T-helper 17 cell (primary cell): ENCODE measurements at places on chromosomes 3 and 15. TPM values are rescaled to one million over a fixed set of nuclear protein-coding genes. Genes with fewer than 3 reads are reported as not detected.

GRCh38 chr3:162437480-162437879 is 940.9 kb downstream of the OTOL1 start:
- DNase-seq: no peak

- no peak for DNase-seq
Measured at GRCh38 chr3:34634939-34635338, 836.5 kb downstream of the PDCD6IP start.

GRCh38 chr3:108511490-108511889 is 1.1 kb upstream of the MYH15 start:
- DNase-seq: no peak

DNA sequence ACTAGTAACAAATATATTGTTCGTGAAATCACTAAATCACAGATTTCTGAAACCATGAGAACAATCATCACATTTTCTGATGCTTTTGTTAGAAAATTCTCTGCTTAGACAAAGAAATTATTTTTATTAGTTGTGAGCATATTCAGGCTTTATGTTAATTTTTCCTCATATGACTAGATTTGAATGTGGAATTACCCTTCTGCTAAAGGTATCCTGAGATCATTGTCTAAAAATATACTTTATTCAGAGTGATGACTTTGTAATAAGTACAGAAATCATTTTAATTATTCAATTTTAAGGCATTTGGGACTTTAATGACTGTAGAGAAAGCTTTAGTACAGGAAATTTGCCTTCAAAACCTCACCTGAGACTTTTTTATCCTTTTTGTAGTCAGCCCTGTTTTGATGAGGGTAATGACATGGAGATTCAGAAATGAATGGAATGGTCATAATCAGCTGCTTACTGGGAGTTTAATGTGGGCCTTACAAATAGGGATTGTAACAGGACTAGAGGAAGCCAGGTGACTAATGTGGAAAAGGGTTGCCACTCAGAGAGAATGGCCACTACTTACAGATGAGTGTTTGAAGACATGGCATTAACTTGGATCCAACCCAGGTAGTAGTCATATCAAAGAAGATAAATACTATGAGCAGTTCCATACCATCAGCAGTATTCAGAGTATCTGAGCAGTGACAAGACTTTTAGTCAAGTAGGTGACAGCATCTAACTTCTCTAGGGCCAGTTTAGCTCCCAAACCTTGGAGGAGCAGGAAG is 148.3 kb downstream of the MBNL1 start:
- no peak for DNase-seq

- DNase-seq: no peak
Measured at GRCh38 chr3:14324224-14324944, 78.0 kb upstream of the SLC6A6 start.

- DNase-seq: peak; percentile 36
Measured at GRCh38 chr3:108127301-108127988, 36.6 kb upstream of the CD47 start.

DNA sequence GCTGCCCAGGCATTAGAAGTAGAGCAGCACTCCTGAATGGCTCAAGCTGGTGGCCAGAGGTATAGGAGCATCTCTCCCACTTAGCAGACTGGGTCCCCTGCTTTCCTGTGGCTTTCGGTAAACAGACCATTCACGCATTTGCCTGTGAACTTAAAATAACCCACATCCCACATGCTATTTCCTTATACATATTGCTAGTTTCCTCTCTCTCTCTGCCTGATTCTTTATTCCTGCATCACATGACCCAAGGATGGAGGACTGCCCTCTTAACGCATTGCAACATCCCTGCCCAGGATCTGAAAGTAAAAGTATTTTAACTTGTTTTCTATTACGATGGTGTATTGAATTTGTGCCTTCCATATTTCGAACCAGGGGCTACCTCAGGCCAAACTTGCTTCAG is 43.4 kb upstream of the NLGN1 start:
- no peak for DNase-seq

GRCh38 chr15:45499426-45499825 is 23.1 kb downstream of the SLC30A4 start:
- no peak for DNase-seq

DNA sequence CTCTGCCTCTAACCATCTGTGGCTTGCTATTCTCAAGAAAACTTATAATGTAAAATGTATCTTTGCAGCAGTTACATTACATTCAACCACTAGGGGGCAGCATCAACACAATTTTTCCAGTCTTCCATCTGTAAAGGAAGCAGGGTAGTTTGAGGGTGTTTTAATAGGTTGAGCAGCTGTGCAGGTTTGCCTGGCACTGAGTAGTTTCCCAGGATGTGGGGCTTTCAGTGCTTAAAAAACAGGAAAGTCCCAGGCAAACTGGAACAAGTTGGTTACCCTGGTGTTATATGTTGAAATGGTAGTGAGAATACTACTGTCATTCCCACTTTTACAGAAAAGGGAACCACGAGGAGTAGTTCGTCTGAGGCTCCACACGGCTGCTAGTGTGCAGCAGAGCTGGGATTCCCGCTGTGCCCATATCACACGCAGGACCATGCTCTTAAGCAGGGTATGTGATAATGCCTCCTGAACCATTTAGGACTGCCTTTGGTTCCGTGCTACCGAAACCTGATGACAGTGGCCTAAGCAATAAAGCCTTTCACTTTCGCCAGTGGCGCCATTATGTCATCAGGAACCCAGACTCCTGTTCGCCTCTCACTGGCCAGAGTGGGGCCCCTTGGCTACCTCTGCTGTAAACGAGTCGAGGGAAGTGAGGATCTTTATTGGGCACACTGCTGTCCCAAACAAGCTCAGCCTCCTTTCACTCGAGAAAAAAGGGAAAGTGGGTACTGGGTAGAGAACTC is 64.7 kb upstream of the ZBTB38 start:
- peak; percentile 42 for DNase-seq

DNA sequence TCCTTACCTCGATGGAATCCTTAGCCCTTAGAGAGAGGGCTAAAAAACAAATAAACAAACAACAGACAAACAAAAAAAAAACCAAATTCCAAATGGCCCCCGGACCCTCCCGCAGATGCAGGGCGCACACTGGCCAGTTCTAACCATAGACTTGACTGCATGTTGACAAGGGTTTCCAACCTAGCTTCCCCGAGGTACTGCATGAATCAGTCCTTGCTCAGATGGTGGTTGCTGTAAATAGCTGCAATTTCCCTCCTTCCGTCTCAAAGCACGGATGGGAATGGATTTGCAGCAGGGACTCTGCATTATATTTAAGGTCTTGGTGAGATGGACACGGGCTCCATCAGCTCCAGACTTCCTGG is 162.8 kb downstream of the CD47 start:
- DNase-seq: no peak

DNA sequence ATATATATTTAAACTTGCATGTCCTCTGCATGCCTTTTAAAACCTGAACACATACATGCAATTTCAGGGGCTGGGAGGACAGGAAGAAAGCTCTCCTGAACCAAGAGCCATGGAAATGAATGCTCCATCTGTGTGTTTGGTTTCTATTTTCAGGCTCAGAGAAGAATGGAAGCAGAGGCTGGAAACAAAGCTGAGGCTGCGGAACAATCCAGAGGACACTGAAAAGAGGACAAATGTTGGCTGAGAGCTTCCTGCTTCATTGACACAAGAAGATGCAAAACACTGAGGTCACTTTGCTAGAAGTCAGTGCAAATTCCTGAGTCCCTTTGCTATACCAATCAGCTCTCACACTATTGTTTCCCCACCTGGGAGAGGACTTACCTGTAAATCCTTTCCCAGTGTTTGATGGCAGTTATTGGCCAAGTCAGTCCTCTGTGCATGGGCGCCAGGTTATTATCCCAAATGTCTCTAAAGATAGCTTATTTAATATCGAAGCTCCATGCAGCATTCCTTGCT is 12.7 kb downstream of the FAM240A start:
- DNase-seq: no peak

- no peak for DNase-seq
Measured at GRCh38 chr15:69093127-69093526, 67.3 kb upstream of the GLCE start.

- no peak for DNase-seq
Measured at GRCh38 chr3:48516571-48516970, 12.6 kb upstream of the SHISA5 start.

- no peak for DNase-seq
Measured at GRCh38 chr3:129554356-129555152, 11.6 kb downstream of the H1-8 start.

DNA sequence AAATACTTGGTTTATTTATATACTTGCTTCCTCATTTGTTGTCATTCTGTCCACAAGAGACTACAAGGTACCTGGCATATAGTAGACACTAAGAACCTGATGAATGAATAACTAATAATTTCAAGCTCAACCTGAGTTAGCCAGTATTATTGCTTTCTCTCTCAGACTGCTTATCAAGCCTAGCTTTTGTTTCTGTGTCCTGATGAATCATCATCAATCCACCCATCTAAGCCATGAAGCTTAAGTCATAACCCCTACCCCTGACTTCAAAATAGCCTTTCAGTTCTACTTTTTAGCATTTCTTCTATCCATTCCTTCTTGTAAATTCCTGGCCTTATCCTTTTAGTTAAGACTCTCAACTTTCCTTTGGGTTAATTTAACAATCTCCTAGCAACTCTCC is 420.8 kb downstream of the EPHA6 start:
- no peak for DNase-seq

- DNase-seq: no peak
Measured at GRCh38 chr3:20516311-20516710, 330.3 kb upstream of the SGO1 start.

- DNase-seq: no peak
Measured at GRCh38 chr3:132062535-132062934, 27.7 kb upstream of the CPNE4 start.

- DNase-seq: no peak
Measured at GRCh38 chr3:62818347-62818746, 56.9 kb downstream of the CADPS start.

- DNase-seq: no peak
Measured at GRCh38 chr3:145776782-145777408, 384.1 kb downstream of the PLOD2 start.

DNA sequence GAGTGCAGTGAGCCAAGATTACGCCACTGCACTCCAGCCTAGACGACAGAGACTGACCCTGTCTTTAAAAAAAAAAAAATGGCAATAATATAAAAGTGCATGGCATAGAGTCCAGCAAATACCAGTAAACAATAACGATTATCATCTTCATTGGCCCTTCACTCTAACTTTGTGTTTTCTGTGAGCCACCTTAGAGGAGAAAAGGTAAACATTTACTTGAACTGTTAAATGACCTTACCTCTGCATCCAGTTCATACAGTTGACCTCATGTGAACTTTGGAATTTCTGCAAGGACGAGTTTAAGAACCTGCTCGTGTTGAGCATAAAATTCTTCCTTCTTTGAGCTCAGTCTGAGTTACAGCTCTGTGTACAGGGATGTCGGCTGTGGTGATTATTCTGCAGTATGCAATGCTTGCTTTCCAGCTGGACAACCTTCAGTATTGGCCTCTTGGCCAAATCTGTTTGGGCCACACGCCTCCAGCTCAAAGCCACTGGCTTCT is 56.6 kb downstream of the RLBP1 start:
- DNase-seq: no peak

DNA sequence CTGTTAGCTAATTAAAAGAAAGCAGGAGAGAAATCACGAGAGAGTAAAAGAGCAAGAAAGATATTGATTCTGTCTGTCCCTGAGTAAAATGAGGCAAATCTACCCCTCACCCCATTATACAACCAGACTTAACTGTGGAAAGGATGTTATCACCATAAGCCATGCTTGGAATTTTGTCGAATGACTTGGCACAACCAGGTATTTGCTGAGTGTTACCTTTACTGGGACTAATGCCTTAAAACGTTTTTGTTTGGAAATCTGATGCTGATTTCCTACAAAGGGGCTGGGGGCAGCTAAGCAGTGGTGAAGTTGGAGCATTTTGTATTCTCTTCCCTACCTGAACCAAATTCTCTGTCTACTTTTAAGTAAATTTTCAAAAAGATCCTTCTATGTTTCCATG is 211.1 kb downstream of the GREM1 start:
- DNase-seq: no peak

The CPA3 gene
- total RNA-seq: not detected

The RASL12 gene
- total RNA-seq: not detected

The SLC6A20 gene
- total RNA-seq: not detected

The MUC20 gene
- 13.2 TPM for total RNA-seq

The CSTA gene
- 1.3 TPM for total RNA-seq

The FANCD2OS gene
- total RNA-seq: not detected

The RBP2 gene
- not detected for total RNA-seq

The C3orf33 gene
- 2.1 TPM for total RNA-seq
